ENCODE measurements at places on chromosomes 7 and 10.

DNA sequence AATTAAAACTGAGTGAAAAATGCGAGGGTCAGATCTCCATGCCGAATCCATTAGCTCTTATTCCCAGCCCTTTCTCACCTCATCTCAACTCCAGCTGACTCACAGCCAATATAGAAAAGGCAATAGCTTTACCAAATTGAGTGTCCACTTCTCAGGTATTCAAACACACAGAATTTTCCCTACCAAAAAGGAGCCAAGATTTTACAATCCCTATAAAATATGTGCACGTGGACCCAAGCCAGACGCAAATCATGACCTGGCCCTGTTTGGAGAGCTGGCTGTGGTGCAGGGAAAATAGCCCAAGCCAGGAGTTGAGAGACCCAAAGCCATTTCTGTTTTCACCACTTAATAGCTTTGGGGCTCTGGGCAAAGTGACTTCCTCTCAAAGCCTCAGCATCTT lies 379.7 kb upstream of the AUTS2 start:
- DNase-seq: no peak

GRCh38 chr10:23060918-23061317 lies 34.5 kb upstream of the MSRB2 start:
- DNase-seq: no peak

GRCh38 chr7:43139137-43139536 lies 26.7 kb downstream of the HECW1 start:
- no peak for DNase-seq

DNA sequence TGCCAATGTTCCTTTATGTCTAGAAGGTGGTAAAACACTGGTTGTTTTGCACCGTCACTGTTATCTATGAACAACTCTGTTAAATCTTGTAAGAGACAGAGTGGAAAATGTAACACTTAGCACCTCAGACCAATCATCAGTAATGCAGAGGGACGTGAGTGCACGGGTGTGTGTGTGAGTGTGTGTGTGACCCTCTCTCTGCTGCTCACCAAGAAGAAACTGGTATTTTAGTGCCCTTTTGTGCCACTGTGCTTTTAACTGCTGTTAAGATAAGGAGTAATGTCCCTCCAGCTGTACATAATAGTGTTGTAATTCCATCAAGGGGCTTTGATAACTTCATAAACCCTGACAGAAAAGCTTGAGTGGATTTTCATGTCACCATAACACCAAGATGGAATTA lies 130.1 kb downstream of the CREB5 start:
- no peak for DNase-seq

DNA sequence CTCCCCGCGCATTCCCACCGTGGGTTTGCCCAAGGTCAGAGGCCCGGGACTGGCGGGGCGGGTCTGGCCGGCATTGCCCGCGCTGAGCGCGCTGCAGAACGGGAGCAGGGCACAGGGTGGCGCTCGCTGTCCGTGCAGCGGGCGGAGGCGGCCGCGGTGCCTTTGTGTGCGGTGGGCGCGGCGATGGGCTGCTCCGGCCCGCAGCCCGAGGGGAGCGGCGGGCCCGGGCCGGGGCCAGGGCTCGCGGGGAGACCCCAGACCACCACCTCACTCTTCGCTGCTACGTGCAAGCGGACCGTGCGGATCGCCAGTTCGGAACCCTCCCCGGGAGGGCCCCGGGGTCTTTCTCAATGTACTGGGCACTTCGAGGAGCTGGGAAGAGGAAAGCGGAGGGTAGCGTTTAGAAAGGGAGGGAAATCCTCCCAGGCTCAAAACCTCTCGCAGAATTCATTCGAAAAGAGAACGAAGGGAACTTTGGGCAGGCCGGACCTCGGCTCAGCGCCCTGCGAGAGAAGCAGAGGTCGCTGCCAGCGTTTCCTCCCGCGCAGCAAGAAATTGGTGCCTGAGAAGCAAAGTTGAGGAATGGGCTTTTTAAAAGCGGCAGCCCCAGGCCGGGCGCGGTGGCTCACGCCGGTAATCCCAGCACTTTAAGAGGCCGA lies 8.5 kb downstream of the SP8 start:
- DNase-seq: no peak

- no peak for DNase-seq
Observed at GRCh38 chr7:99707096-99707495, 27.3 kb upstream of the CYP3A5 start.

DNA sequence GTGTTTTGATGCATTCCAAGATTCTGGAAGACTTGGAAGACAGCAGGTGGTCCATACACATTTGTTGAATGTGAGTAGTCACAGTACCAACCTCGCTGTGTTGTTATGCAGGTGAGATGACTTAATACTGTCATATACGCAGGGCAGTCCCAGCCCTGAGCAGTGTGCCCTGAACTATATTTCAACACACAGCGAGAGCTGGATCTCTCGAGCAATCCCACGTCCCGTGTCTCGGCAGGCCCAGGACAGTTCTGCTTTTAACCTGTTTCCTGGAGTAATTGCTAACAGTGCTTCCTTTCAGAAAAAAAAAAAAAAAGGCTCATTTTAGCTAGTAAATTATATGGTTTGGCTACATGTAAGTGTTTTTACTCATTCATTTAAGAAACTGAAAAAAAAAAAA lies 179.7 kb downstream of the PRKCQ start:
- no peak for DNase-seq

DNA sequence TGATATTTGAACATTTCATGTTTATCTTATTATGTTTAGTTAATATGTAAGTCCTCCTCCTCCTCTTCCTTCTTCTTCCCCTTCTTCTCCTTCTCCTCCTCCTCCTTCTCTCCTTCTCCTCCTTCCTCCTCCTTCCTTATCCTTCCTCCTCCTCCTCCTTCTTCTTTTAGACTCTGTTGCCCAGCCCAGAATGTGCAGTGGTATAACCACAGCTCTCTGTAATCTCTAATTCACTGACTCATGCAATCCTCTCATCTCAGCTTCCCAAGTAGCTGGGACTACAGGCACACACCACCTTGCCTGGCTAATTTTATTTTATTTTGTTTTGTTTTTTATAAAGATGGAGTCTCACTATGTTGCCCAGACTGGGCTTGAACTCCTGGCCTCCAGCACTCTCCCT lies 83.4 kb upstream of the ODAD2 start:
- no peak for DNase-seq

DNA sequence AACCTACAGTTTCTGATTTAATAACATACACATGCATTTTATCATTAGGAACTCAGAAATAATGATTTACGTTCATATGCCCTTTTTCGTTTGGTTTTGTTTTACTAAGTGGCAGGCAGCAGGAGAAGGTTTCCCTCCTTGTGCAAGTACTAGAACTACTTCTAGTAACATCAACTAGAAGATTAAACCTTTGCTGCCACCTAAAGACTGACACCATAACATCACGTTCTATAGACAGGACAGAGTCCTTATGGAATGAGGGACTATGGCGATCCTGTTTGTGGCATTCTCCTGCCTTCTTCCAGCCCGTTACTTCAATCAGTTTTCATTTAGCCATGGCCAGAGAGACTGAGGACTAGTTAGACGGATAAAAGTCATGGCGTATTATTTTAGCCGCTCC lies 53.2 kb downstream of the GAD2 start:
- DNase-seq: no peak

- no peak for DNase-seq
Observed at GRCh38 chr7:64045301-64046040, at the start of gene ZNF727. TSS of gene ZNF727 (plus strand) at chr7:64045434. CDS start at chr7:64045622, 188 bp downstream.

GRCh38 chr10:131087464-131088215 lies 223.9 kb downstream of the TCERG1L start:
- no peak for DNase-seq

DNA sequence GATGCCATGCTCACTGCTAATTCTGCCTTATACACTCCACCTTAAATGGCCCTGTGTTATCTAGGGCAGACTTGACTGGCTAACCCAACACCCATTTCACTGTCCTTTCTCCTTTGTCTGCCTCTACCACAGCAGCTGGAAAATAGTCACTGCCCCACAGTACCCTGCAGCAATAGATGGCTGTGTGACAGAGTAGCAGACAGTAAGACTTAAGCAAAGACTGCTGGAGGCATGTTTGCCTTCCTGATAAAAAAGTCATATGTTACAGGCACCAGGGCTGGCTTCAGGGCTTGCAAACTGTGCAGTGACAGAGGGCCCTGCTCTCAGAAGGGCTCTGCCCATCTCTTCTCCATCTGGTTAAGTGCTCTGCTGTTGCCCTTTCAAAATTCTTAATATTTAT lies 332.6 kb upstream of the GHITM start:
- DNase-seq: no peak

DNA sequence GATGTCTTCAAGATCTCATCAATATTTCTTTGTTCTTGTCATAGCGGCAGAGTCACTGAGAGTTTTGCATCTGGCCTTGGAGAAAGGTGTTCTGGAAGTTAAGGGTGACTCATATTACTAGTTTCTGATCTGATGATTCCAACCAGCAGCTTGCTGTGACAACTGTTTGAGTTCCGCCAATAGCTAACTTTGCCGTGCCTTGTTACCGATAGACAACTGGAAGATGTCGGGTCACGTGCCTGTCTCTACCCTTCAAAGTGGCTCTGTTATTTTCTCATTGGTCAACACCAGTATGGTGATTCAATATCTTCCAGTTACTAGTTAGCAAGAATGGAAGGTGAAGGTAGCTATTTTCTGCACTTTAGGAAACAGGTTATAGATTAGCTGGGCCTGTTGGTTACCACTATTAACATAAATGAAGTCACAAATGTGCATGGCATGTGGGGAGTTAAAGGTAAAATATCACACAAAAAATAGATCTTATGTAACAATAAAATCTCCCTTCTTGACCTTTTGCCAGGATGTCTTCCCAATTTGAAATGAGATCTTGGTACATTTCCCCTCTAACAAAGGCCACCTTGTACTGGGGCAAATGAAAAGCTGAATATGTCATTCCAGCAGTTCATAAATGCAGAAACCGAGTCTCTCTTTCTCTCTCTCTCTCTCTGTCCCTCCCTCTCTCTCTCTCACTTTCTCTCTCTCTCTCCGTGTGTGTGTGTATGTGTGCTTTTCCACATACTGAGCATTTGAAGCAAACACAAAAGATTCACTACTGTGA lies 2.6 kb upstream of the MGAM2 start:
- no peak for DNase-seq

GRCh38 chr7:154916856-154917807 lies 85.8 kb downstream of the PAXIP1 start:
- no peak for DNase-seq

DNA sequence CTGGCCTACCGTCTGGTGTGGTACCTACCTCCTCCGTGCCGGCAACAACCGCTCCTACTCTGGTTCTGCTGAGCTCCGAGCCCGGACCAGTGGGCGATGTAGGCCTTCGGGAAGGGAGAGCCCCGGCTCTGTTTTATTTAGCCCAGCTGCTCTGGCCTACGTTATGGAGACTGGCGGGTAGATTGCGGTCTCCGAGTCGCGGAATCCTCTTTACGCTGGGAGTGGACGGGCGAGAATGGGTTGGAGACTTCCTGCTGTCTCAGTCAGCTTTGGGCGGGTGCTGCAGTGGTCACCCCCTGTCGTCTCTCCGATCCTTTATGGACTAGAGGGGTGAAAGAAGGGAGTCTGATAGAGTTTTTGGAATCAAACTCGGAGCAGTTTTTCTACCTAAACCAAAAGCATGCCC lies 406 bp downstream of the CBLL1 start:
- DNase-seq: no peak

DNA sequence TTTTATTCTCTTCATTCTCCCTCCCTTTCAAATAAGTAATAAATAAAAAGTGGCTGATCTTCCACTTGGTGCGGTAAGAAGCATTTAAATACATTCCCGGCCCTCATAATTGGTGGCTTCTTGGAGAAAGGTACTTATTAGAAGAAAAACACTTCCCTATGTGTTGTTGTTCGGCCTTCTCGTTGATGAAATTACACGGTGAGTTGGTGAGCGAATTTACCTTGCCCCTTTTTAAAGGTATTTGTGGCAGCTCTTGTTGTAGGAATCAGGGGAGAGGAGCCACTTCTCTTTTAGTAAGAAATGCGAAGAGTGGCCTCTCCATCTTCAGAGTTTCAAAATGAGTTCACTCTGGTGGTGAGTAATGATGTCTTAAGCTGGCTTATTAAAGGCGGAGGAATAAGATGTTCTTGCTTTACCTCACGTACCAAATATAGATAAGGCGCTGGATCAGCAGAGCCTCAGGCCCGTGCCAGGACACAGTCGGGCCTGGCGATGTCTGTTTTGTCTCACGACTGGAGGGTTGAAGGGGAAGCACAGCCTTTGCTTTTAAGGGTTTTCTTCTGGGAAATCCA lies 135.9 kb downstream of the CUX1 start:
- no peak for DNase-seq

- no peak for DNase-seq
Observed at GRCh38 chr7:41142904-41143473, 559.9 kb downstream of the INHBA start.

GRCh38 chr7:2109936-2110609 lies 122.7 kb downstream of the MAD1L1 start:
- no peak for DNase-seq

DNA sequence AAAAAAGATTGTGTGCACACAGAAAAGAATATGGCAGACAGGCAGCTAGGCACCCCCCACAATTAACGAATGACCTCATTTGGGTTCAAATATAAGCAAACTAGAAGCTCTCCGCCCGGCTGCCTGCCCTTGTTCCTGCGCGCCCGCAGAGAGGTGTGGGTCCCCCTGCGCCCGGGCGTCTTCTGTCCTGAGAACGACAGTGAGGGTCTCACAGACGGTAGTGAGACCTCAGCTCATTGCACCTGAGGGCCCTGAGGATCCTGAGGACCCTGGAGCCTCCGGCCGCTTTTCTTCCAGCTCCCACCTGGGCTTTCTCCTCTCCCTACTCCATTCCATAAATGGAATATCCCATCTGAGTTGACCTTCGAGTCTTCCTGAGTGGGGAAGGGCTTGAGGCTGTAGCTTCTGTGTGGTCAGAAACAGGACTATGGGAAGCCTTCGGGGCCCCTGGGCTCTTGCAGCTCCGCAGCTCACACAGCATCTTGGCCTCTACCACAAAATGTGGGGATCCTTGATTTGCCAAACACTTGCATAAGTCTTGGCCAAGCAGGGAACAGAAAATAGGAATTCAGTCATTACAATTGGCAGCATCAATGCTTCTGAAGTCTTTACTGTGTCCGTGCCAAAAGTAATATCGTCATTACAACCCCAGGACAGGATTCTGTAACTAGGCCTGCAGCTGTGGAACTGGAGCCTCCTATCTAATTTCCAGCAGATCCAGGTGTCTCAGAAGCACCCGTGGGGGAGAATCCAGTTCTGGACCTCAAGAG lies 43.8 kb downstream of the JAKMIP3 start:
- no peak for DNase-seq

DNA sequence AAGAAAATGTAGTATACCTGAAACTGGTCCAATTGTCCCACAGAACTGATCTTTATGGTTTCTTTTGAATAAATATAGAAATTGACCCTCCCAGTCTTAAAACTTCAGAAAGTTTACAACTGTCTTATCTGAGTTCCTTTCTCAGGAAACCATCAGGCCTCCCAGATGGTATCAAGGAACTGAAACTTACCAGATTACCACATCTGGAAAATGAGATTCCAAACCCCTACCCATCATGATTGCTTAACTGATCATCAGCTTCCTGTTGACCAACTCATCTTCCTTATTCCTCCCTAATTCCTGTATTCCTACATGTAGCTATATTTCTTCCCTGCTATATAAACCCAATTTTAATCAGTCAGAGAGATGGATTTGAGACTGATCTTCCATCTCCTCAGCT lies 5.5 kb downstream of the VWDE start:
- DNase-seq: no peak

- no peak for DNase-seq
Observed at GRCh38 chr10:69568472-69569395, 4.5 kb downstream of the NEUROG3 start.

- DNase-seq: no peak
Observed at GRCh38 chr7:97064972-97065587, 40.4 kb upstream of the DLX5 start.

All from activated T-cell treated with anti-CD3 and anti-CD28 coated beads, Interleukin-2, amount 50 U/mL, for 1 hour (primary cell).